Stimulated activated CD8-positive, alpha-beta memory T cell treated with anti-CD3 and anti-CD28 coated beads, Interleukin-4, amount 100 ng/mL, for 48 hours (primary cell): ENCODE measurements at places on chromosomes 1 and 21.

GRCh38 chr1:165507570-165507969 is 36.2 kb upstream of the LRRC52 start:
- DNase-seq: no peak

DNA sequence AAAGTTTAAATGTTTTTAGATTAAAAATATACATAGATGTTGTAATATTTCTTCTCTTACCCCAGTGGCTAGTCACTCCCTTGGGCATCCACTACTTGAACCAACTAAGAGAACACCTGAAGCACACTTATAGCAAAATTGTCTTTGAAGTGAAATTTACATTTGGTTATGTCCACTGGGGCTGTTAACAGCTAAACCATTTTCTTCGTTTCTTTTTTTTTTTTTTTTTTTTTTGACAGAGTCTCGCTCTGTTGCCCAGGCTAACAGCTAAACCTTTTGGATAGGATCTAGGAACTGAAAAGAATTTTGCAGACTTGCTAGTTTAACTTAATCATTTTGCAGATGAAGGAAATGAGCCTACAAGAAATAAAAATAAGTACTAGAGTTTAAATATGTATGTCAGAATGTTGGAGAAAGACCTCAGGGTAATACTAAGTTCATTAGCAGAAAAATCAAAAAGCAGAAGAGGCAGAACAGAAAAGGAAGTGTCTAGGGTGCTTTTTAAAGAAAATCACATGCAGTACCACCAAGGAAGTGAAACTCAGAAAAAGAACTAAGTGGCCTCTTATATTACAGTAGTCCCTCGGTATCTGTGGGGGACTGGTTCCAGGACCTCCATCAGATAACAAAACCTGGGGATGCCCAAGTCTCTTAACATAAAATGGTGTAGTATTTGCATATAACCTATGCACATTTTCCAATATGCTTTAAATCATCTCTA is 11.8 kb downstream of the DRAM2 start:
- no peak for DNase-seq

GRCh38 chr1:5711079-5711478 is 281.1 kb downstream of the NPHP4 start:
- no peak for DNase-seq

GRCh38 chr21:45549626-45550463 is 7.6 kb upstream of the SLC19A1 start:
- DNase-seq: no peak

GRCh38 chr1:162335126-162335525 is 41.5 kb downstream of the SPATA46 start:
- DNase-seq: no peak

DNA sequence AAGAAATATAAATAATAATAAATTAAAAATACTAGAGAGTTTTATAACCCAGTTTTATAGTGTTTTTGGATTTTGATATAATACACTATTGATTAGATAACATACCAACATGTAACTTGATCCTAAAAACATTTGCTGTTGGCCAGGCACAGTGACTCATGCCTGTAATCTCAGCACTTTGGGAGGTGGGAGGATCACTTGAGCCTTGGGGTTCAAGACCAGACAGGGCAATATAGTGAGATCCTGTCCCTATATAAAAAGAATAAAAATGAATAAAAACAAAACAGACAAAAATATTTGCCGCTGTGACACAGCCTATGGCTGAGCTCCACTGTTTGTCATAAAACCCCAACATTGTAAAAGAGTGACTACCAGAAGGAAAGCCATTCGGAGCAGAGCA is 26.1 kb downstream of the VPS13D start:
- DNase-seq: no peak
